CD4-positive, alpha-beta memory T cell (primary cell): ENCODE measurements at places on chromosomes 5 and 9.

DNA sequence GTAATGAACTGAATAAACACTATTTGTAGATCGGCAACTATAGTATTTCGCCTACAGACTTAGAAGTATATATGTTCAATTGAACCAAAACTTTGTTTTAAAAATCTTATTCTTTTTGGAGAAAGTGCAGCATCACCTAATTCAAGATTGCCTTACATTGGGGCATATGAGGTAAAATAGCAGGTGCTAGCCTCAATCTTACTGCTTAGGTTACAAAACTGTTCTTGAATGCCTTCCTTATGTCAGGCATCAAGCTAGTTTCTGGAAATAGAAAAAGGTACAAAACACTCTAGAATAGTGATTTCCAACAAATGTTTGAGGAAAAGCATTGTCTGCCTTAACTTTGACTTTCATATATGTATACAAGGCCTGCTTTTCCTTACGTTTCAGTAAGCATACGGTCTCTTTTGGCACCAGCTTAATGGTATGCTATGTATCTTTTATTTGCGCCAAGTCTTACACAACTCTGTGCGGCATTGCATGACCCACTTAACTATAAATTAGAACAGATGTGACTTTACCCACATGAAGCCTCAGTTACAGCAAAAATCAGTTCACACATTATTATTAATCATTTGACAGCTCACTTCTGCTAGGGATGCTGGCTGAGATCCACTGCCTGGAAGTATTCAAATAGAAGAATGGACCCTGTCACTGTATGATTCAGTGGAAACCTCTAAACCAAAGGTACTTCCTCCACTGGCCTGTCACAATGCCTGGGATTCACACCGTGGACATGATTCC lies 174.1 kb downstream of the PRELID2 start:
- H3K4me3 ChIP-seq: no peak overlapping the region
- H3K27me3 ChIP-seq: no peaks in the 10 kb centered on the region
- no peaks in the 10 kb centered on the region for H3K4me1 ChIP-seq

DNA sequence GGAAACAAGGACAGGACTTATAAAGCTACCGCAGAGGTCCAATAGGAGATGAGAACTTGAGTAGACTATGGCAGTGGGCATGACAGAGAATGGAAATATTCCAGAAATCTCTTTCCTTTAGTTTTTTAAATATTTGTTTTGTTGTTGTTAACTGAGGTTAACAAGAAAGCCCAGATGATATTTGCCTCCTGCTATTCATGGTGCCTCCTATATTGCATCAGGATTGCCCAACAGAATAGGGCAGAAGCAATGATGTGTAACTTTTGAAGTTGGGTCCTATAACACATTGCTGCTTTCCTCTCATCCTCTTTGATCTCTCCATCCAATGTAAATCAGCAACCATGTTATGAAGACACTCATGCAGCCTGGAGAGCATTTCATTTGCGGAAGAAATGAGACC lies 42.8 kb downstream of the PDE4D start:
- no peak for DNase-seq
- no peak overlapping the region for H3K27ac ChIP-seq
- no peaks in the 10 kb centered on the region for H3K27me3 ChIP-seq
- no peak overlapping the region for H3K4me3 ChIP-seq

- H3K27me3 ChIP-seq: no peaks in the 10 kb centered on the region
- no peaks in the 10 kb centered on the region for H3K4me1 ChIP-seq
These were observed 499.0 kb downstream of the GADD45G start for GRCh38 chr9:90103771-90104170.

DNA sequence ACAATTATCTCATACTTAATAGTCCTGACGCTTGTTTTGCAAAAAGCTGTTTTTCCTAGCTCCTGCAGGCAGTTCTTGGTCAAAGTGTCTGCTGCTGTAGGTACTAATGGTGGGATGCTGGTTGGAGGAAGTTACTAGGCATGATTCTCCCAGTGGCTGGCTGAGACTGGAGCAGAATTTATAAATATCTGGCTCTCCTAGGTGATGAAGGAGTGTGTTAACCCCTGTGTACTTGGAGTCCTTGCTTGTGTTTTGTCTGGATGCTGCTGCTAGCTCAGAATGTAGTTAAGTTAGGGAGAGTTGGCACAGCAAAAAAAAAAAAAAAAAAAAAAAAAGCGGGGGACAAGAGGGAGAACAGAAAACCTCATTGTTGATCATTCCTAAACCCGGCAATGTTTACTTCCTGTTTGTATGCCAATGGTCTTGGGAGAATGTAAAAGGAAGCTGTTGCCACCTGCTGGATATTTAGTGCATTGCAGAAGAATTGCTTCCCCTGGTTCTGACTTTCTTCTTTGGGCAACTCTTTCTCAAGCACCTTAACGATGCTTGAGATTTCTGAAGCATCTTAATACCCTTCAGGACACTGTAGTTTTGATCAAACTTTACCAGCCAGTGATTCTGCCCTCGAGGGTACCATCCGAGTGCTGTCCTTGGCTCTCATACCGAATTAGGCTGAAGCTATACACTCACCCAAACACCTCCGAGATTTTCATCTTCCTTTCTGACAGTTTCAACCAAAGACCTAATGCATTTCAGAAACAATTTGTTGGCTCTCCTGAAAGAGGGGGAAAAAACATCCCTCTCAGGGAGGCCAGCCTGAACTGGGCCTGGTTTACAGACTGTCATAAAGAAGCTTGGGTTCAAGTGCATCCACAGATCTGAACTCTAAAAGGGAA lies 71.7 kb upstream of the WWC1 start:
- DNase-seq: peak; percentile 41
- H3K27me3 ChIP-seq: no peaks in the 10 kb centered on the region
- H3K36me3 ChIP-seq: no peaks in the 10 kb centered on the region
- no peaks in the 10 kb centered on the region for H3K4me1 ChIP-seq
- H3K27ac ChIP-seq: no peak overlapping the region

GRCh38 chr9:114888607-114889006 lies 41.8 kb downstream of the TNFSF8 start:
- no peaks in the 10 kb centered on the region for H3K36me3 ChIP-seq
- H3K4me1 ChIP-seq: peaks cover 37% of the 10 kb centered on the region
- H3K27ac ChIP-seq: no peak overlapping the region
- no peak for DNase-seq
- no peaks in the 10 kb centered on the region for H3K27me3 ChIP-seq
- H3K4me3 ChIP-seq: no peak overlapping the region

DNA sequence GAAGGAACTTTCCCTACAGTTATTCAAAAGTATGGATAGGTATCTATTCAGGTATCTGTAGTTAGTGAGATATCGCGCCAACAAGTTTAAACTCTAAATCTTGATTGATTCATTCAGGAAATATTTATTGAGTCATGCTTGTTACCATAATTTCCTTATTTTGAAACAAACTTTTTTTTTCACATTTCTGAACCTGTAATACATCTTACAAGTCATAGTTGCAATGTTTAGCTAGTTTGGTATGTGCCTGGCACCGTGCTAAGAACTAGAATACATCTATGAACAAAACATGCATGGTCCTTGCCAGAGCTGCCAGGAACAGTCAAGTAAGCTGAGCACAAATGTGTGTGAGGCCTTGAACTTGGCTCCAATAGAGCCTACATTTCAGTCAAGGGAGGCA lies 226.4 kb downstream of the PCSK5 start:
- H3K27ac ChIP-seq: no peak overlapping the region
- no peak for DNase-seq
- H3K4me1 ChIP-seq: no peaks in the 10 kb centered on the region
- no peaks in the 10 kb centered on the region for H3K36me3 ChIP-seq
- no peaks in the 10 kb centered on the region for H3K27me3 ChIP-seq

- no peak for DNase-seq
- no peaks in the 10 kb centered on the region for H3K36me3 ChIP-seq
- no peaks in the 10 kb centered on the region for H3K27me3 ChIP-seq
These were observed at the start of gene ENG for GRCh38 chr9:127854184-127854806. TSS of gene ENG (minus strand) at chr9:127854658. CDS start at chr9:127854355, 303 bp downstream.

DNA sequence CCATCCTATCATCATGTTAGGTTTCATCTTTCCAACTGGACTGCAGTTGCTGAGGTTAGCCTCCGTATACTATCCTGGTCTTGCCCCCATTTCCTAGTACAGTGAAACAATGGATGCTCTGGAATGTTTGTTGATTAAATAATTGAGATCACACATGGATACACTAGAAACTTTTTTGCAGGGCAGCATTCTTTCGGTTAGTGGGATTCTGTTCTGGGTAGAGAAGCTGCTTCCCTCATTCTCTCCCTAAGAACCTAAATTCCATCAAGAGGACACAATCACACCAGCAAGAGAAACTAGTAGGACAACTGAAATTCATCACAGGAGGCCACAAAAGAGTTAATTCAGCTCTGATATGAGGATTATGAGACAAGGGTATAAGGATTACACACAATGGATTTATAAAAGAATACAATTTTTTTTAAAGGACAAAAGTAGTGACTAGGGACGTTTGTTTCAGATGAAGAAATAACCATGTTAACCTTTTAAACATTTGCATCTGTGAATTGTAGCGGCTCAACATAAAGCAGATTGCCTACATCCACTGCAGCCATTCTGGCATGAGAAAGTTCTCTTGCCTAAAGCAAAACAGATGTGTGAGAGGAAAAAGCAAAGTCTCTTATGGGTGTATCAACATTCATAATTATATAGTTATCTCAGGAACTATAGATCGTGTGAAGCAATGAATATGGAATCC lies 162.7 kb upstream of the LHFPL2 start:
- no peak overlapping the region for H3K27ac ChIP-seq
- no peaks in the 10 kb centered on the region for H3K4me1 ChIP-seq
- DNase-seq: no peak
- H3K27me3 ChIP-seq: no peaks in the 10 kb centered on the region
- no peak overlapping the region for H3K4me3 ChIP-seq

GRCh38 chr5:140988608-140989007 lies 22.3 kb downstream of the PCDHAC2 start:
- H3K27me3 ChIP-seq: no peaks in the 10 kb centered on the region
- no peak overlapping the region for H3K27ac ChIP-seq
- H3K36me3 ChIP-seq: no peaks in the 10 kb centered on the region
- H3K4me3 ChIP-seq: no peak overlapping the region
- DNase-seq: no peak

- no peaks in the 10 kb centered on the region for H3K4me1 ChIP-seq
- no peak overlapping the region for H3K4me3 ChIP-seq
- no peak for DNase-seq
These were observed 479.6 kb downstream of the ACTL7B start for GRCh38 chr9:108376140-108376539.

DNA sequence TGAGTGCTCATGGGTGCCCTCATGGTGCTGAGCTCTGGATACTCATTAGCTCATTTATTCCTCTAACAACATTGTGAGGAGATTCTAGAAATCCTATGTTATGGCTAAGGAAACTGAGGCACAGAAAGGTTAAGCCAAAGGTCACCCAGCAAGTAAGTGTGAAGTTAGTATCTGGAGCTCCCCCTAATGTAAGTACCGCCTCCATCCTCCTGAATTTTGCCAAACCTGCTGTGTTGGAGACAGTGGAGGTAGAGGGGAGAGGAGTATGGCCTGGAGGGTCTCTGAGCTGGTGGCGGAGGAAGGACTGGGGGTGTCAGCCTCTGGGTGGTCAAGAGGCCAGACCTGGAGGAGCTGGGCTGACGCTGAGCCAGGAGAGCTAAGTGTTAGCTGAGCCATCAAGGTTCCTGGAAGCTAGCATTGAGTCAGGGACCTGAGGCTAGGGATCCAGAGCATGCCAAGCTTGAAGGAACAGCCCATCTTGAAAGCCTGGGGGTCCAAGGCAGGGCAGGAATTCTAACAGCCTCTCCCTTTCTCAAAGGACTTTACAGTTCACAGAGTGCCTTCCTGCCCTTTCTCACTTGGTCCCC lies 114.8 kb downstream of the RGS3 start:
- no peaks in the 10 kb centered on the region for H3K27me3 ChIP-seq
- H3K27ac ChIP-seq: peak overlapping the region; percentile 69
- peak overlapping the region; percentile 47 for H3K4me3 ChIP-seq
- no peaks in the 10 kb centered on the region for H3K36me3 ChIP-seq
- H3K4me1 ChIP-seq: peaks cover 70% of the 10 kb centered on the region
- no peak for DNase-seq

- H3K27ac ChIP-seq: no peak overlapping the region
- no peaks in the 10 kb centered on the region for H3K27me3 ChIP-seq
- DNase-seq: no peak
- no peak overlapping the region for H3K4me3 ChIP-seq
- peaks cover 59% of the 10 kb centered on the region for H3K36me3 ChIP-seq
These were observed 105.3 kb downstream of the UBE2R2 start for GRCh38 chr9:33921967-33922895.

DNA sequence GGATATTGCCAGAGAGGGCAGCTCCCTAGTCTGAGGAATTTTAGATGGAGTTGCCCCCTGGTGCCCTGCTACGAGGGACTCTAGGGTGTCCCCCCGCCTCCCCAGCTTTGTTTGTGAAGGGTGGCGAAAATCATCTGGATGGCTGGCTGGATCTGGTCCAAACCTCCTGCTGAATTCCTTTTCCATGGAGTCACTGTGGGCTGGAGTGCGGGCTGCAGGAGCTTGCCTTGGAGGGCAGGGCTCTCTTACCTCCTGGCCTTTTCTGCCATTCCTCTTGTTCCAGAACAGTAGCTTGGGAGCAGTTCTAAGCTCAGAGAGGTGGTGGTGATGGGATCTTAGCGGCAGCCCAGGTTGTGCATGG lies 2.1 kb downstream of the SYNPO start:
- H3K36me3 ChIP-seq: no peaks in the 10 kb centered on the region
- DNase-seq: no peak
- no peak overlapping the region for H3K4me3 ChIP-seq
- no peaks in the 10 kb centered on the region for H3K27me3 ChIP-seq
- no peak overlapping the region for H3K27ac ChIP-seq

DNA sequence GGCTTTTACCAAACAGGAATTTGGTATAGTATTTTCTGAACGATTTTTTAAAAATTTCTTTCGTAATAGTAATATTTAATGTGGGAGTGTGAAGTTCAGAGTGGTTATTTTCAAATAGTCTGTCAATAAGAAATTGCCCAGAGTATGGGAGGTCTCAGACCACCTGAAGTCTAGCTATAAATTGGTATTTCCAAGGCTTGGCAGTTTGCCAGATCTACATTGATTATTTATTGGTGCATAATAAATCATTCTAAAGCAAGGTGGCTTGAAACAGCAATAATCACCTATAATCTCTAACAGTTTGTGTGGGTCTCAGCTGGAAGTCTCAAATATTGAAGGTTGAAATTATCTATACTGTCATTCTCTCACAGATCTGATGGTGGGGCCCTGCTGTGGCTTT lies 118.5 kb downstream of the PRR16 start:
- H3K4me1 ChIP-seq: no peaks in the 10 kb centered on the region
- no peak overlapping the region for H3K27ac ChIP-seq
- DNase-seq: no peak
- no peaks in the 10 kb centered on the region for H3K36me3 ChIP-seq
- H3K27me3 ChIP-seq: no peaks in the 10 kb centered on the region
- no peak overlapping the region for H3K4me3 ChIP-seq

GRCh38 chr9:133122935-133123611 lies 2.0 kb upstream of the RALGDS start:
- no peaks in the 10 kb centered on the region for H3K27me3 ChIP-seq
- DNase-seq: no peak
- H3K4me3 ChIP-seq: no peak overlapping the region
- H3K36me3 ChIP-seq: peaks cover 5% of the 10 kb centered on the region

- H3K27ac ChIP-seq: no peak overlapping the region
- no peaks in the 10 kb centered on the region for H3K27me3 ChIP-seq
- H3K36me3 ChIP-seq: no peaks in the 10 kb centered on the region
- no peak for DNase-seq
- H3K4me3 ChIP-seq: no peak overlapping the region
- H3K4me1 ChIP-seq: no peaks in the 10 kb centered on the region
These were observed 14.1 kb upstream of the ELL2 start for GRCh38 chr5:95975703-95976102.
